RKO (cell line): ENCODE measurements at places on chromosomes 12 and 14.

DNA sequence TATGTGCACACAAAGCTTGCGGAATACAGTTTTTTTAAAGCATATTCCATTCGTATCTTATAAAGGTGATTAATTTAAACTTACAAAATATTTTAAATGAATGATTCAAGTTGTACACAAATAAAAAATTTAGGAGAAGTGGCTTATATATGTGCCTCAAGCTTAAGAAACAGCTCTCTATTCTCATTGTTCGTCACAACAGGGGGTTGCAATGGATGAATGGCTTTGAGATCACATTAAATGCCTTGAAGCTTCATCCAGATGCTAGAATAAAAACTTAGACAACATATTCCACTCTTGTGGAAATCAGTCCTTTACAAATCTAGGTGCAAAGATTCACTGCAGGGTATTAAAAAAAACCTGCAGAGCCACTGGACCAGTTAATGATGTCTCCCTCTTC lies 303.9 kb upstream of the LRFN5 start:
- DNase-seq = no peak

- DNase-seq = no peak
Measured at GRCh38 chr12:3896801-3897351, 23.7 kb upstream of the PARP11 start.

DNA sequence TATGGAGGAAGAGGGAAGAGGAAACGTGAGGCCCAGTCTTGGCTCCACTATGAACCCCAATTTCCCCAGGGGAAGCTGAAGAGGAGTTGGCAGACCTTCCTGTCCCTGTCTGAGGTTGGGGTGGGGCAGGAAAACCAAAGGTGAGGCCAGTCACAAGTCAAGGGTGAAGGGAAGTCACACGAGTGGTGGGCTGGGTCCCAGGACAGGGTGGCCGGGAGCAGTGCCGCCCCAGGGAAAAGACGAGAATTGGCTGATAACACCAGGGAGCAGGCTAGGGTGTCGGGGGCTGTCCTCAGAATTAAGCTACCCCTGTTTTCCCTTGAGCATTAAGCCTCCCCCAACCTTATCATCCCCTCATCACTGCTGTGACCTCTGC lies 3.1 kb downstream of the VDR start:
- no peak for DNase-seq

GRCh38 chr12:94567761-94568160 lies 82.6 kb downstream of the TMCC3 start:
- no peak for DNase-seq

GRCh38 chr12:77947330-77947729 lies 116.6 kb downstream of the NAV3 start:
- peak; percentile 82 for DNase-seq

DNA sequence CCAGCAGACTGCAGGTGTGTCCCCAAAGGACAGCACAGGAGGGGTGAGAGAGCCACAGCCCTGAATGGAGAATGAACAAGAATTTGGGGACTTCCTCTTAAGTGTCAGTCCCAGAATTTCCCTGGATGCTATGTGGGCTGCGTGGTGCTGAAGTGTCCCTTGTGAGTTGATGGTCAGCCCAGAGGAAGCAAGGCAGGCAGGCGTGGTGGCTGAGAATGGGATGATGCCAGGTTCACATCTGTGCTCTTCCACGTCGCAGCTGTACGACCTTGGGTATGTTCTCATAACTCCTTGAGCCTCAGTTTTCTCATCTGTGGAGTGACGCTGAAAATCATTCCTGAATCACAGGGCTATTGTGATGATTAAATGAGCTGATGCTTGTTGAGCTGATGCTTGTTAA lies 62.1 kb upstream of the GPATCH2L start:
- no peak for DNase-seq

- peak; percentile 56 for DNase-seq
Measured at GRCh38 chr14:52380294-52380693, 66.2 kb downstream of the PTGER2 start.

DNA sequence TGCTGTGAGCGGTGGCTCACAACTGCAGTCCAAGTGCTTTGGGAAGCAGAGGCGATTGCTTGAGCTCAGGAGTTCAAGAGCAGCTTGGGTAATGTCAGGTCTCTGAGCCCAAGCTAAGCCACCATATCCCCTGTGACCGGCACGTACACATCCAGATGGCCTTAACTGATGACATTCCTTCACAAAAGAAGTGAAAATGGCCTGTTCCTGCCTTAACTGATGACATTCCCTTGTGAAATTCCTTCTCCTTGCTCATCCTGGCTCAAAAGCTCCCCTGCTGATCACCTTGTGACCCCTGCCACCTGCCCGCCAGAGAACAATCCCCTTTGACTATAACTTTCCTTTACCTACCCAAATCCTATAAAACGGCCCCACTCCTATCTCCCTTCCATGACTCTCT lies 48.6 kb downstream of the SLC25A47 start:
- no peak for DNase-seq

- no peak for DNase-seq
Measured at GRCh38 chr12:97482143-97482693, 19.6 kb downstream of the RMST start.

DNA sequence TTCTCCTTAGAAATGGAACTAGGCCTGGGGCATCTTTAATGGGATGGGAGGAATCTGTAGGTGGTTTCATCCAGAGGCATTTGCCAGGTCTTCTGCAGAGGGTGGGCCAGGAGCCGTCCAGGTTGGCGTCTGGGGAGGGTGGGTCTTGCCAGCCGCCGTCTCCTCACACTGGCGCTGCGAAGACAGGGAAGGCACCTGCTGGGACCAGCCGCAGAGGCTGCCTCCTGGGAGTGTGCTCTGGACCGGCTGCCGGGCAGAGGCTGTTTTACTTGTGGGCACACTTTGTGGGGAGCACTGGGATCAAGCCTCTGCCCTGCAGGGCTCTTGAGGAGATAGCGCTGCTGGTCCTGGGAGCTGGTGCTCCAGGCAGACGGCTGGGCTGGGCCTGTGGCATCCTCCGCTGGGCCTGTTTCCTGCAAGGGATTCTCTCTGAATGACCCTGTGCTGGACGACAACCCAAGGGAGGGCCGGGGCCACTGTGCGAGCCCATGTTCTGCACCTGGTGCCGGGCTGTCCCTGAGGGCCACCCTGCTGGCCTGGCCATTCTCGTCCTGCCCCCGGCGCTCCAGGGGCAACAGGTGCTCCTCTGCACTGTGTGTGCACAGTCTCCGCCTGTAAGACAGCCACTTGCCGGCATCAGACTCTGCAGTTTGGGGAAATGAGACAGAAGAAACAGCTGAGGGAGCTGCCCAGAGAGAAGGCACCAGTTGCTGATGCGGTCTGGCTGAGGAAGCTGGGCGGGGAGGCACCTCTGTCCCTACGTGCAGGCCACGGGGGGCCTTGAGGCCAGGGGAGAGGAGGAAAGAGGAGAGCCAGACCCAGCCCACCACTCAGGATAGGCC lies 10.0 kb upstream of the TEX22 start:
- no peak for DNase-seq

DNA sequence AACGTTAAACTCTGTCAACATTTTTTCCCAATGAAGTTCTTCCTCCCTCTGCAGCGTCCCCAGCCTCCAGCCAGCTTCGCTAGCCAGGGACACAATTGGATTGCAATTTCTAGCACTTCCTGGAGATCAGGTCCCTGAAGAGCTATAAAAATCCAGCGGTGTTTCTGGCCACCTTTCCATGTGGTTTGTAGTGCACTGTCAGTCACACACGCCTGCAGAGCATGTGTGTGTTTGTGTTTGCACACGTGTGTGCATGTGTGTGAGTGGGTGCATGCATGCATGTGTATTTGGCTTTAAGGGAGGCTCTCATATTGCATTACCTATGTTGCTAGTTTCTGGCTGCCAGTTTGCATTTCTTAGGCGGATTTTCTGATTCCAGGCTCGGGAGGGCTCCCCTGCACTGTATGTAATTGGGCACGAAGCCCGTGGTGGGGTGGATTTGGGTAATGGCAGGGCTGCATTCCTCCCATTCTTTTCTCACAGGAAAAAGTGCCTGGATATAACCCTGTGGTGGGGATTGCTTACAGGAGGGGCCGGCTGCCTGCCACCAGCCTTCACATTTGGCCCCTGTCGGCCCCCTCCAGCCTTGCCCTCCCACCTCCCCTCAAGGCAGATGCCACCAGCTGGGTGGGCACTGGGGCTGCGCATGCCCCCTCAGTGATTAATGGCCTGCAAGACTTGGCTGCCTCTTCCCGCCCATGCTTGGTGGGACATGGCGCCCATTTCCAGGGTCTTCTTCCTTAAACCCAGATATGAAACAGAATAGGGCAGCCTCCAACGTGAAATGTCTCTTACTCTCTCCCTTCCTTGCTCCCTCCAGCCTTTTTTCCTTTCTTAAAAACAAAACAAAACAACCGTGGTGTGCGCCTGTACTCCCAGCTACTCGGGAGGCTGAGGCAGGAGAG lies 74.0 kb downstream of the TSPAN9 start:
- DNase-seq = no peak

GRCh38 chr14:86794689-86795088 lies 1198.3 kb downstream of the GALC start:
- DNase-seq = no peak

DNA sequence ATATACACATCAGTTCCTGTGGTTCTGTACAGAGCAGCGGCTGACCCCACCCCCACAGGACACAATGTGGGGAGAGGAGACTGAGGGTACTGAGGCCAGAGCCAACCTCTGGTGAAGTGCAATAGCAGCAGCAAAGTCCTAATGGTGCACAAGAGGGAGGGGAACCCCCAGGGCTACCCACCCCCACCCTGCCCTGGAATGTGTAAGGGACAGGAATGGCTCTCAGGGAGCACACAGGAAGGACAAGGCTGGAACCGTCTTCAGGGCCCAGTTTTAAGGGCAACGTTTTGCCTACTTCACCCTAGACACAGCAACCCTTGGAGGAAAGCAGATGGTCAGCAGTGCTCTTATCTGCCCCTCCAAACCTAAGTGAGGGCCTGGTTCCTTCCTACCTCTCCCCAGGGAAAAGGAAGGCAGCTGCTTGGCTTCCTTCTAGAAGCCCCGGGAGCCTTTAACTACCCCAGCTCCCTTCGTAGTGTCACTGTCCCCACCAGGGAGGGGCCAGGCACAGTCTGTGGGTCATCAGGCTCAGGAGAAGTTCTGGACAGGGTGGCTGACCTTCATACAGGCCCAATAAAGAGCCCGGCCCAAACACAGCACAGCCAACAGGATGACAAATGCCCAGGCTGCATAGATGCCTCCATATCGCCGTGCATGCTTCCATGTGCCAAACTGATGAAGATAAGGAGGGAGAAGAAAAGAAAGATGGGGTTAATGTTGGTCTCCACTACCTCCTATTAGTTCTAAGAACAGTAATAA lies 3.0 kb downstream of the PIP4P1 start:
- DNase-seq = no peak

GRCh38 chr14:29868000-29868399 lies 59.6 kb downstream of the PRKD1 start:
- no peak for DNase-seq

DNA sequence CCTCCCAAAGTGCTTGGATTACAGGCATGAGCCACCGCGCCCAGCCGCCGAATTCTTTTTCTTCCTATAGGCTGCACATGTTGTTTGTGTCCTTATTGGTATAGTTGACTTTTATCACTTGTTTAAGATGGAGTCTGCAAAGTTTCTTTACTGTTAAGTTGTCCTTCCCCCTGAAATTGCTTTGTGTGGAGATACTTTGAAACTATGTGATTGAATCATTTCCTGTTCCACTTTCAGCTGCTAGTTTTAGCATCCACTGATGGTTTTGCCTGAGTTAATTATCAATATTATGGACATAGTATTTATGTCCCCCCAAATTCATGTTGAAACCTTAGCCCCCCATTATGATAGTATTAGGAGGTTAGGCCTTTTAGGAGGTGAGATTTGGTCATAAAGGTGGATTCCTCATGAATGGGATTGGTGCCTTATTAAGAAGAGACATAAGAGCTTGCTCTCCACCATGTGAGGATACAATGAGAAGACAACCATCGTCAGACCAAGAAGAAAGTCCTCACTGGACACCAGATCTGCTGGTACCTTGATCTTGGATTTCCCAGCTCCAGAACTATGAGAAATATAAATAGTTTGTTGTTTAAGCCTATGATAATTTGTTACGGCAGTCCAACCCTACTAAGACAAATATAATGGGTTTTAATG lies 34.9 kb downstream of the PPHLN1 start:
- DNase-seq = no peak

- DNase-seq = peak; percentile 35
Measured at GRCh38 chr12:62934239-62934798, 631 bp downstream of the PPM1H start.

GRCh38 chr12:81329085-81329484 lies 251.2 kb downstream of the ACSS3 start:
- DNase-seq = peak; percentile 63

DNA sequence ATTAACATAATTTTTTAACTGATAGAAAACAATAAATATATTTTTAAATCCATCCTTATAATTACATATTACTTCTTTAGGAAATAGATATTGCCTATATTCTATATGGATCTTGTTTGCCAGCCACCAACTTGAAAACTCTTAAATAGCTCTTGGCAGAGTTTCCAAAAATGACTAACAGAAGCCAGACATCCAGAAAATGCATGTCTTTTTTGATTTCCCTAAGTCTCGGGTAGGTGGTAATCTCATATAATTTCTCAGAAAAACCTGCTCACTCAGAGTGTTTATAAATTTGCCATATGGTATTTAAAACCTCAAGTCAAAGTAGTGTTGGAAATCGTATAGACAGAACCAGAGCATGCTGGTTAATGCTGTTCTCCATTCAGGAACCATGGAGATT lies 360.4 kb upstream of the FOXG1 start:
- DNase-seq = no peak

DNA sequence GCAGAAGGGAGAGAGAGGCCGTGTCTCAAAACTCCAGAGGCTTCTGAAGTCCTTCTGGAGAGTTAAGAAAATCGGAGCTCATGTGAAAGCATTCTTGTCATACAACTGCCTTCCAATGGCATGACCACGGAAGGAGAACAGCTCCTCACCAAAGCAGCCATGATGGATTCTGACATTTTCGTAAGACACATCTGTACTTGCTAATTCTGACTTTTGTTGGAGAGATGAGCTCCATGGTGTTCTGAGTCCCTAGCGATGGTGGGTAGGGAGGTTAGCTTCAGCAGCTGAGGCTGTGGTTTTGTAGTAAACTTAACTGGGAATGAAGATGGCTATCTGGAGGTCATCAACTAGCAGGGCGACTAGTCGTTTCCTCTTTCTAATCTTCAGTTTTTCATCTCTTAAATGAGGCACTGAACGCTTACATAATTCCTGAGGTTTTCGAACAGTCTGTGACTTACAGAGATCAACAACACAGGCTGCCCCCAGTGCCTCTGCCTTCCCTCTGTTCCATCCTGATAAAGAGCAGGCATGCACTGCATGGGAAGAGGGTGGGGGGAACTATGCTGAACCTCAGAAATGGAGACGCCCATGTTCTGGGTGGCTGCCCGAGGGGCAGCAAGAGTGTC lies 28.6 kb upstream of the DICER1 start:
- no peak for DNase-seq

DNA sequence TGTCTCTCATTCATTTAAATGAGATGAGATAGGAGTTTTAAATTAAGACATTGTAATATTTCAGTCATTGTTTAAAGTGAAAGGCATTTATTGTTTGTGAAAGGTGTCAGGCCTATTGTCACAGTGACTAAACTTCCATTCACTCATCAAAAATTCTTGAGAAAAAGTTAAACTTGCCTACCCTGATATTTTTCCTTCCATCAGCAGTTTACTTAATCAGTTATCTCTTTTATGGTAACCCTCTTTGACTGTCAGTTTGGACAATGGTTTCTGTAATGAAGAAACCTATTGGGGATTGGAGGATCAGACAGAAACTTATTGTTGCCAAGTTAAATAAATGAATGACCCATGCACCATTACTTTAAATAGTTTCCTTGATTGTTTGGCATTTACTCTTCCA lies 241.6 kb downstream of the NUBPL start:
- DNase-seq = no peak
